ENCODE measurements at places on chromosomes 5 and 9.

GRCh38 chr5:21680196-21680595 lies 1172.9 kb downstream of the CDH12 start:
- peak; percentile 86 for DNase-seq

DNA sequence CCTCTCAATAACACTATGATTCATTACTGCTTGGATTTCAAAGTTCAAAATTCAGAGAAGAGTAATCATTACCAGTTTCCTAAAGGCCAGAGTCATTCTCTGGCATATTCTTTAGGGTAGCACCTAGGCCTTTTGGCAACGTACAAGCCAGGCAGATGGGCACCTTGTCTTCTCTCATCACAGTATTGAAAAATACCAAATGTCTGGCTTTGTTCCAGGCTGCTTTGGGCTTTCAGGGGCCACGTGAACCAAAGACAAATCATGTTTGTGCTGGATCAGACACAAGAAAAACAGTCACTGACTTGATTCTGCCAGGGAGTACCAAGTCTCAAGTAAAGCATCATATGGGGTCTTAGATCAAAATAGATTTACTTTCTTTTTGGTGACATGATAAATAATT lies 15.5 kb downstream of the MEGF9 start:
- no peak for DNase-seq

DNA sequence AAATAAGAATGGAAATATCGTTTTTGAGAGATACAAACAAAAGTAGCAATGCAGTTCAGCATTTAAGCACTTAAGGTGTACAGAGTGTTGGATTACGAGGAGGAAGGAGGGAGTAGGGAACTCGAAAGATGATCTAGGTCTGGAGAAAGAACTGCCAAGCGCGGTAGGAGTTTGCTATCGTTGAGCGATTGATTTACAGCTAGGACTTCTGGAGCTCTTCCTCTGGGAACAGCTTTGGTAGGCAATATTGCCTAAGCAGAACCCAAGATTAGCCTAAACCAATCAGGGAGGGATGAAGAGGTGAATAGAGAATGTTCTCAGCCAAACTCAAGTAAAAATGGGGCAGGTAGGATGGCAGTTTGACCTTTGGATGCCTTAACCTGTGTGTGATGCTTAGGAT lies 965 bp downstream of the CLTA start:
- DNase-seq = no peak

DNA sequence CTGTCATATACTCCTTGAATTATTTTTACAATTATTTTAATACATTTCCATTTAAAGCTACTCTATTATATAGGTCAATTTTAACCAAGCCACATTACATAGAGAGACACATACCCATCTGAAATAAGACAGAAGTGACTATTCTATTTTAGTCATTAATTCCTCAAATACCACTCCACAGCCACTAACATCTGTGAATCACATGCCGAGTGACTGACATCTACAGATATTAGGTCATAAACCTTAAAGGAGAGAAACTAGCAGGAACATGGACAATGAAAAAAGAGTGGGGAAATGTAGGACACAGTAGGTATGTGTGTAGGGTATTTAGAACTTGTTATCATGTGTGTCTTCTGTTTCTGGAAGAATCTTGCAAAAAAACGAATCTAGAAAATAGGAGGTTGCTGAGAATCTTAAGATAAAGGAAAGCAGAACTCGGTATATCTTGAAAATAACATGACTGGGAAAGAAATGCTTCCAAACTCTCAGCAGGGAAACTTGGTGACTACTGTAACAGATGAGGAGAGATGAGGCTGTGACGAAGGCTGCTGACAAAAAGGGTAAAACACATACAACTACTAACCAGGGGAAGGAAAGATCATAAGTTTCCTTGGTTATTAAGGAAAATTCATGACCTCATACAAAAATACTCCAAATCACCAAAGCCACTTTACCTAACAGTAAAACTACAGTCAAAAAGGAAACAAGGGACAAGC lies 84.6 kb downstream of the PLPP1 start:
- DNase-seq = no peak

DNA sequence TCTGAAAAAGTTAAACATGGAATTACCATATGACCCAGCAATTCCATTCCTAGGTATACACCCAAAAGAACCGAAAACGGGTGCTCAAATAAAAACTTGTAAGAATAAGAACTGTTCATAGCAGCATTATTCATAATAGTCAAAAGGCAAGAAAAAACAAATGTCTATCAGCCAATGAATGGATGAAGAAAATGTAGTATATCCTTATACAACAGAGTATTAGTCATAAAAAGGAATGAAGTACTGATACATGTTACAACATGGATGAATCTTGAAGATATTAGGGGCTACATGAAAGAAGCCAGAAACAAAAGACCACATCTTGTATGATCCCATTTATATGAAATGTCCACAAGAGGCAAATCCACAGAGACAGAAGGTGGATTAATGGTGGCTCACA lies 15.6 kb upstream of the BRD3 start:
- DNase-seq = no peak

- DNase-seq = no peak
Measured at GRCh38 chr9:5582835-5583195, 46.1 kb upstream of the RIC1 start.

- DNase-seq = no peak
Measured at GRCh38 chr9:134007571-134007970, 15.4 kb upstream of the VAV2 start.

GRCh38 chr5:59597690-59598546 lies 295.6 kb downstream of the PDE4D start:
- DNase-seq = no peak

DNA sequence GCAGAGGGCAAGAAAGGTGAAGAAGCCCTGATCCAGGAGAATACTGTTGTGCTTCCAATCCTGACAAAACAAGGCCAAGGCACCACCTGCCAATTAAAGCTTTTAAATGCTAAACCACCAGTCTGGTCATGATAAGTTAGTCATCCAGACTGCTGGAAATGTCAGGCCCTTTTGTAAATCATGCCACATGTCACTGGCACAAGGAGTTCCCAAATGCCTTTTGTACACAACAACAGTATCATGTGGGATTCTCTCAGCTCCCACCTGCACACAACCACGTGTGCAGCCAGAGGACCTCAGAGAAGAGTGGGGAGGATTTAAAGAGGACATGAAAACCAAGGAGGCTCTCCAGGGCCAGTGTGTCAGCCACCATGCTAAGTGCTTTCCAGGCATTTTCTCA lies 99.3 kb downstream of the CDK5RAP2 start:
- DNase-seq = no peak

DNA sequence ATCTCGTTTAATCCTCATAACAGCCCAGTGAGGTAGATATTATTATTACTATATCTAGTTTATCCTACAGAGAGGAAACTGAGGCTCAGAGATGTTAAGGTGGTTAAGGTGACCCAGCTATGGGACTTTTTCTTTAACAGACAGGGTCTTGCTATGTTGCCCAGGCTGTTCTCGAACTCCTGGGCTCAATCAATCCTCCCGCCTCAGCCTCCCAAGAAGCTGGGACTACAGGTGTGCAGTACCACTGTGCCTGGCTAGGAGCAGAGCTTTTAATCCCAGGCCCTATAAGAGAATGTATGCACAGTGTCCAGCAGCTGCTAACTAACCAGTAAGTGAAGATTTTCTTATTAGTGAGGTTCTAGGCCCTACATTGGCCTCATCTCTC lies 62.4 kb downstream of the PCDH1 start:
- DNase-seq = no peak

GRCh38 chr5:6868171-6868570 lies 154.9 kb downstream of the TENT4A start:
- DNase-seq = no peak

DNA sequence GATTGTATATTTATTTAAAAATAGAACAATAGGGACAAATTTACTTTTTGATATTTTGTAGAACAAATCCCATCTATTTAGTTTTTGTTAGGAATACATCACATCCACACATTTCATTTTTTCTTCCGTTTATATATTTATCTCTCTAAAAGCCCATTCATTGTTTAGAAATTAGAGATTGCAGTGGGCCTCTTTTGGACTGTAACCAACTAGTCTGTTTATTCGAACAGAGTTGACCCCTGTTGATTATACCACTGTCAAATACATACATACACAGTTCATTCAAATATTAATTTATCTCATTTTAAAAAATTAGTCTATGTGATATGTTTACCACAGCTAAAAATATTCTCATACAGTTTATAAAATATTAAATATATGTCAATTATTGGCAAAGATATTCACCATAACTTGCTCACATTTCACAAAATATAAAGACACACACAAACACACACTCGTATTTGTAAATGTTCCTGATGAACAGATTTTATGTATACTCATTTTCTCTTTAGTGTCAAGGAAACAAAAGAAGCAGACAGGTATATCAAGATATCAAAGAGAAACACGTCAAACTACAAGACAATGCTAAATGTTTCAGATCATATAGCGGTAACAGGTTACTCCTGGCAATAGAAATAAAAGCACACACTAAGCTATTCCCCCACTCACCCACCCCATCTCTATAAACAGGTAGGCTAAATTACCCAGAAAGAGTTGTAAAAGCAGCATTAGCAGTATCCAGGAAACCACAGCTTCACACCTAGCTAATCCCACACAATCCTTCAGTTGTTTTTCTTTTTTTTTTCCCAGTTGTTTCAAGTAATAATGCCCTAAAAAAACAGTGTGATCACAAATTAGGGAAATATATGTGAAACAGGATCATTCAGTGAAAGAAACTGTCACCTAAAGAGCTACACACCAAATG lies 283.9 kb downstream of the ADAMTS6 start:
- no peak for DNase-seq

GRCh38 chr5:181217111-181217802 lies 5.8 kb upstream of the TRIM41 start:
- DNase-seq = peak; percentile 84

GRCh38 chr9:76365028-76365427 lies 29.2 kb downstream of the RFK start:
- DNase-seq = peak; percentile 44

- no peak for DNase-seq
Measured at GRCh38 chr9:1804128-1804865, 210.8 kb upstream of the SMARCA2 start.

- DNase-seq = no peak
Measured at GRCh38 chr9:88936132-88936531, 55.1 kb upstream of the S1PR3 start.

- no peak for DNase-seq
Measured at GRCh38 chr5:651296-652022, 39.3 kb downstream of the CEP72 start.

DNA sequence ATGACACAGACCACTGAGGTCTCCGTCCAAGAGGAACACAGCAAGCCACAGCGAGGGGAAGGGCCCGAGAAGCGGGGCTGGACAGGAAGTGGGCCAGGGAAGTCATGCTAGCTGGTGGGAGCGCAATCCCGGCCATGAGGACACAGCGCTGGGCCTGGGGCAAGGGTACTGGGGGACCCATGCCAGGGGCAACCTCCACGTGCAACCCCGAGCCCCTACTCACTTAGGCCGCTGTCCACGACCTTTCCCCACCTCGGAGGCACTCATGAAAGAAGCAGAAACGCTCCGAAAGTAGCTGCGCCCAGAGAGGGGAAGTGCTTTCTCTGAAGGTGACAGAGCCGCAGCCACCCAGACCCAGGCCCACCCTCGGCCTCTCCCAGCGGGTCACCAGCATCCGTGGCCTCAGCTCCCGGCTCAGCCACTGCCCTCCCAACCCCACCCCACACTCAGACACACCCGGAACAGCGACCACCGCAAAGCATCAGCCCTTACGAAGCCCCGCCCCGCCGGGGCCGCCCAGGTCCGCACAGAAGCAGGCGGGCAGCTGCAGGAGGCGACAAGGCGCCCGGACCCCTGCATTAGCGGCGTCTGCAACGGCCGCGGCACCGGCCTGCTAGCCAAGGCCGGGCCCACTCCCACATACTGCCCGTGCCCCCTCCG lies 782 bp downstream of the BICD2 start:
- no peak for DNase-seq

DNA sequence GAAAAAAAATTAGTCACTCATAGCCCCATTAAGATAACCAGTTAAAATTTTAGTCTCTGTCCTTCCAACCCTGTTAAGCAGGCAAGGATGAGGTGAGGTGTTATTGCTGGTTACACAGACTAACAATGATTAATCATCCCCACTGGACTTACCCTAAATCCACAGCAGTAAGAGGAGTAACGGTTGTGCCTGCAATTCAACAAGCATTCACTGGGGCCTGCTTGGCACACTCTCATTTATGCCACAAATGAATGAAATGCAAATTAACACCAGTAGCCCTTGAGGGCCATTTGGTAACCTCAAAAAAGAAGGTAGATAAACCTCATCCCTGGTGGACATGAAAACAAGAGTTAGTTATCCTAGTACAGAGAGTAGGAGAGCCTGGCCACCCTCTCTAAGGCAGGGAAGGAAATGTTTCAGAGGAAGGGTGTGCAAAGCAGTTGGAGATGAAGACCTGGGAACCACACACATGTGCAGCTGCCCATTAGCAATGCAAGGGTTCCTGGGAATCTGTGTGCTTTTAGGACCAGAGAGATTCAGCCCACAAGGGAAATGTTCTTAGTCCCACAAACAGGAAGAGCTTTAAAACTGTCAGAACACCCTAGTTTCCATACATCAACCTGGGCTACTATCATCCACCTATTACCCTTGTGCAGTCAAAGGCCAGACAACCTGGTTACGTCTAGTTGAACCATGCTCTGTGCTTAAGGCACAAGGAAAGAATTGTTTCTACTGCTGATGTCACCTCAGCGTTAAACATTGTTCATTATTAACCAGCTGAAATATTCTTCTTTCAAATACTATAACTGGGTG lies 7.7 kb downstream of the LHFPL2 start:
- DNase-seq = no peak

DNA sequence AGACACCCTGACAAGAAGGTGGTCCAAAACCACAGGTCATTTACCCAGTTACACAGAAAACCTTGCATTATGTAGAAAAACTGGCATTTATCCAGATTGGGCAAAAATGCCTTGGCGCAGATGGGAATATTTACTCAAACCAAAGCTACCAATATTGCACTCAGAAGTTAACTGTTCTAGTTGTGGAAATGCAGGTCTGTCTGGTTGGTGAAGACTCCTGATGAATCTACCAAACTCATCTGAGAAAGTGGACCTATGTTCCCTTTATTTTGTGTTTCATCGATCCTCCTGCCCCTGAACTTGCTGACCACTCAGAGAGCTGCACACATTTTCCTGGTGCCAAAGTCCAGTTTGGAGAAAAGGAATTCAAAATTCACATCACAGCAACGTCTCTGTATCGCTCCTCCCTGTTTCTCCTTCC lies 85.2 kb upstream of the ALDH1A1 start:
- DNase-seq = no peak

DNA sequence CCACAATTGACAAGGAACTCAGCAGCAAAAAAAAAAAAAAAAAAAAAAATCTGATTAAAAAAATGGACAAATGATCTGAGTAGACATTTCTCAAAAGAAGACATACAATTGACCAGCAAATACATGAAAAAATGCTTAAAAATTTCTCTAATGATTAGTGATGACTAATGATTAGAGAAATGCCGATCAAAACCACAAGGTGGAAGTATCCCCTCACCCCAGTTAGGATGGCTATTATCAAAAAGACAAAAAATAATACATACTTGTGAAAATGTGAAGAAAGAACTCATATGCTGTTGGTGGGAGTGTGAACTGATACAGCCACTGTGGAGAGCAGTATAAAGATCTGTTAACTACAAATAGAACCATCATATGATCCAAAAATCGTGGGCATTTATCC lies 245.3 kb downstream of the OSTF1 start:
- no peak for DNase-seq

- no peak for DNase-seq
Measured at GRCh38 chr9:109466623-109467590, 31.2 kb downstream of the PTPN3 start.

- DNase-seq = no peak
Measured at GRCh38 chr5:170534941-170535340, 31.1 kb downstream of the KCNIP1 start.
